ENCODE measurements at places on chromosomes 5 and 9.

GRCh38 chr9:110714314-110714713, 45.7 kb downstream of the MUSK start:
- DNase-seq = no peak

- no peak for DNase-seq
Measured at GRCh38 chr9:121322737-121323448, 47.2 kb downstream of the STOM start.

- no peak for DNase-seq
Measured at GRCh38 chr5:124755565-124755964, 9.1 kb upstream of the ZNF608 start.

- no peak for DNase-seq
Measured at GRCh38 chr5:142929587-142929986, 159.4 kb downstream of the ARHGAP26 start.

- DNase-seq = no peak
Measured at GRCh38 chr5:160378330-160378729, 7.9 kb upstream of the C1QTNF2 start.

DNA sequence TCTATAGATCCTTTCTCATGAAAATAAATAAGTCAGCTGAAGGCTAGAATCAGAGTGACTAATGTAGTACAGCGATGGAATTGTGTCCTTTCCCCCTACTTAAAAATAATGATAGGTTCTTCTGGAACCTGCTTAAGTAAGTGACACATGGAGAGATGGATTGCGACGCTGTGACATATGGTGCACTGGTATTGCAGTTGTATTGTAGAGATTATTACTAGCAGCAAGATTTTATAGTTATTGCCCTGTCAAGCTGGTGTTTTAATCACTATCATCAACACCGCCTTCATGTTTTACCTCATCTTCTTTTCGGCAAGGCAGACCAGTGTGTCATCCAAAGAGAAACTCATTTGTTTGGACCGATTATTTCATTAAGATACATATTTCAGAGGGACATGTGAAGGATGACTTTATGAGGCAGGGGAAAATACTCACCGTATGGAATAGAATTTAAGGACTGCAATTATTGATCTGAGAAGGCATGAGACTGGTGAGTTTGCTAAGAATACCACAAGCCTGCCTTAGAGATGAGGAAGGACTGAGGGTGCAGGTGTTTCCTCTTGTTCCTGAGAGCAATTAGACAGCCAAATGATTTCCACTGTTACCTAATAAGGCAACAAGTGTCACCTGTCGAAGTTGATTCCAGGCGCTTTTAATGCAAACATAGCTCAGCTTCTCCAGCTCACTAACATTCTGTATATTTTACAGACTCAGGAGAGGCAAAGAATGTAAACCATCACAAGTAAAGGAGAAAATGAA, 1855.5 kb downstream of the MAT2B start:
- no peak for DNase-seq

DNA sequence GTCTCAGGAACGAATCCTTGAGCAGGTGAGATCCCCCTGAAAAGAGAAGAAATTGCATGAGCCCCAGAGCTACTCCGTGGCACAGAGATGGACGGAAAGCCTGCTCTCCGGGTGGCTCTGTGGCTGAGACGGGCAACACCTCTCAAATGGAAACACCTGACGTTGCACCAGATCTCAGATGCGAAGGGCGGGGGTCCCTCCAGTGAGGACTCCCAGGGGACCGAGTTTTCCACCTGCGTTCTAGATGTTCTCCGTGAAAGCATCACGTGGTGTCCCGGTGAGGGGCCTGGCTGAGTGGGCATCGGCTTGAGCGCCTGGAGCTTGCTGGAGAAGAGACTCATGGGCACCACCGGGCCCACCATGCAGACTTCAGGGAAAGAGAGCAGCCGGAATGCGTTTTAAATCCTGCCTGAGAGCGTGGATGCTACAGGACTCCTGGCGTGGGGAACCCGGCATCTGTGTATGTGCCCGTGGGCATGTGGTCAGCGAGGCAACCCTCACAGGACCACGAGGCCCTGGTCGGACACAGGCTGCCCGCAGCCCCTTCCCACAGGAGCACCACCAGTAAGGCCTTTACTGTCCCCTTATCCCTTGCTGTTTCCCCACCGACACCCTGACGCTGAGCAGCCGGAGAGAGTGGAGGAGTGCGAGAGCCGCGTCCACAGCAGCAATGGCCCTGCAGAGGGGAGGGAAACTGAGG, 378.4 kb upstream of the IRX4 start:
- DNase-seq = no peak

GRCh38 chr5:129477532-129477931, 17.4 kb downstream of the ADAMTS19 start:
- no peak for DNase-seq

- no peak for DNase-seq
Measured at GRCh38 chr5:73199671-73200070, 26.7 kb downstream of the TMEM174 start.

GRCh38 chr5:155872629-155873220, 454.2 kb upstream of the SGCD start:
- no peak for DNase-seq

- no peak for DNase-seq
Measured at GRCh38 chr9:112384690-112385089, 4.8 kb downstream of the HSDL2 start.
